ENCODE measurements at places on chromosomes 6 and 20.

DNA sequence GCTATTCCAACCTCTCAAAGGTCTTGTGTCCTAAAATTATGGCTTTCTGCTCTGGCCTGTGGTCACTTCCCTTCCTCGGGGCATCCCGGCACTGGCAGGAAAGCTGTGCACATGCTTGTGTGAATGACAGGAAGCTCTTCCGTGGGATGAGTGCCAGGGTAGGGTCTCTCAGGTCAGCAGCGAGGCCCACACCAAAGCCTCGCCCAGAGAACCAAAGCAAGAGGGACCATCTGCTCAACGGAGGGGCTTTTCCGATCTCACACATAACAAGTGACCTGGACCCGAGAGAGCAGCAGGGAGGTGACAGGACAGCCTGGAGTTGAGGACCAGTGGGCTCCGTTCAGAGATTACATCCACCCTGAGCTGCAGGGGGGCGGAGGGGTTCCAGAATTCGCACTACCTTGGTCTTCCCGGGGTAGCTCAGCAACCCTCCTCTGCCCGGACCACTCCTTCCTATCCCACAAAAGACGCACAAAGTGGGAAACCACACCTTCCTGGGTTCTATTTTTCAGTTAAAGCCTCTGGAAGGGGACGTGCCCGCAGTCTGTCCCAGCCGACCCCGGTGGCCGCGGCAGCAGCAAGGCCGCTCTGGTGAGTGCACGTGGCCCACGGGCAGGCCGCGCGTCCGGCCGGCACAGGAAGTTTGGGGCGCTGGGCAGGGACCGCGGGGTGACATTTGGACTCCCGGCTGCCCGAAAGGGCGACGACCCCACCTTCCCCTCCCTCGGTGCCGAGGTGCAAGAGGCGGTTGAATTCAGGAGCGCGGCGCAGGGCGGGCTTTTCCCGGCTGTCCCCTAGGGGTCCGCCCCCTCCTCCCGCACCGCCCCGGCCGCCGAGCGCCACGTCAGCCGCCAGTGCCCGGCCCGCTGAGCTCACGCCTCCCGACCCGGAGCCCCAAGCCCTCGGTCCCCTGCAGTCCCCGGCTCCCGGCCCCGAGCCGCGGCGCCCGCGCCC is 988 bp downstream of the TXNDC5 start:
- peak; percentile 22 for DNase-seq

DNA sequence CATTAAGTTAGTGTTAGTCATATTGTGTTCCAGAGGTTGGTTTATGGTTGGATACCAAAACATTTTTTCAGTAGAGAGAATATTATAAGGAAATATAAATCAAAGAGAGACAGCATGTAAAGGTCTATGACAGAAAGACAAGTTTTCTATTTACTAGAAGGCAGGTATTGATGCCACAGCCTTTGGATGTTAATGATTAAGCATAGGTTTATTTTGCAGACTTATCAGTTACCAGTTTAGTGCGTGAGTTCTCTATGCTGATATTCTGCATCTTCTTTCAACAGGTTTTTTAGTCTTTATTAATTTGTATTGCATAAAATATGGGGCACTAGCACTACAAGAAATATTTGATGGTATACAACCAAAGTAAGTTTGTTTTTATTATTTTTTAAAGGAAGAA is 45.6 kb downstream of the CSE1L start:
- no peak for DNase-seq

GRCh38 chr6:121497970-121498375 is 62.5 kb downstream of the GJA1 start:
- DNase-seq = no peak

DNA sequence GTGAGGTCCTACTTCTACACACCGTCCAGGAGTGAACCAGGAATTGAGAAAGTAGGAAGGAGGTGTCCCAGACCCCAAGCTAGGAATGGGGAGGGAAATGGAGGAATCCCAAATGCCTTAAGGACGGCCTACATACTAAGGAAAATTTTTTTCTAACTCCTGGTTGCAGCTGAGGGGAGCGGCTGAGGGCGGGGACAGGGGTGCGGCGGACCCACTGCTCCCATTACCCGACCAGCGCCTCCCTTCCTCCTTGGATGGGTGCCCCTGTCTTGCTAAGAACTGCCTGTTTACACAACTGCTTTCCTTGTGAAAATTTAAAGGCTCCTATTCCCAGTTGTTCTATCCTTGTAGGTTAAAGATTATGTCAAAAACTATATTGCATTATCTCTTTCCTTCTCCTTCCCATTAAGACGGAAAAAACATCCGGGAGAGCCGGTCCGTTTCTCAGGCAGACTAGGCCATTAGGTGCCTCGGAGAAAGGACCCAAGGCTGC is 699 bp upstream of the HSPA1B start:
- DNase-seq = peak; percentile 69

- DNase-seq = no peak
These were observed 87.1 kb upstream of the SCGN start for GRCh38 chr6:25564943-25565342.

- DNase-seq = no peak
These were observed 27.7 kb downstream of the GNAS-AS1 start for GRCh38 chr20:58822748-58823730.

GRCh38 chr20:35306931-35307517 is 14.8 kb upstream of the FAM83C start:
- peak; percentile 51 for DNase-seq

DNA sequence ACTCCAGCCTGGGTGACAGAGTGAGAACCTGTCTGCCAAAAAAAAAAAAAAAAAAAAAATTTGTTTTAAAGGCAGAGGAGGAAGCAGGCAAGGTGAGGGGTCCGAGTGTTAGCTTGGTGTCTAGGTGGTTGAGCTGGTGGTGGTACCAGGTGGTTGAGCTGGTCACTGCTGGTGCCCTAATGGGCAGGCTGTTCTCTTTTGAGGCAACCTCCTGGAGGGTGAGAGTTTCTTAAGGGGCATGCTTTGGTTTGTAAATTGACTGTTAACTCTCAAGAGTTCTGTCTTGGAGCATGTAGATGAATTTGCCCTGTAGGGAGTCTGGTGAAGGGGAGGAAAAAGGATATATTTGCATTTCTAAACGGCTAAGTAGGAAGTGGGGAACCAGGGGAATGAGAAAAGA is 52.7 kb downstream of the BANF2 start:
- no peak for DNase-seq
